ENCODE measurements at places on chromosomes 1 and 21.
A peak's percentile ranks its signal among the peaks of the same experiment; 100 is the strongest.

- H3K27ac ChIP-seq: no peak overlapping the region
- no peaks in the 10 kb centered on the region for H3K27me3 ChIP-seq
- no peaks in the 10 kb centered on the region for H3K4me1 ChIP-seq
- no peak for DNase-seq
- H3K36me3 ChIP-seq: no peaks in the 10 kb centered on the region
Measured at GRCh38 chr1:49364676-49365075, 588.0 kb upstream of the BEND5 start.

- H3K27ac ChIP-seq: no peak overlapping the region
- H3K4me1 ChIP-seq: peaks cover 5% of the 10 kb centered on the region
- H3K27me3 ChIP-seq: no peaks in the 10 kb centered on the region
- no peak for DNase-seq
- no peak overlapping the region for H3K4me3 ChIP-seq
- peaks cover 20% of the 10 kb centered on the region for H3K36me3 ChIP-seq
Measured at GRCh38 chr1:112542206-112542973, 33.6 kb downstream of the WNT2B start.

- H3K4me1 ChIP-seq: no peaks in the 10 kb centered on the region
- no peak overlapping the region for H3K27ac ChIP-seq
Measured at GRCh38 chr1:209484429-209484828, 99.1 kb upstream of the CAMK1G start.

DNA sequence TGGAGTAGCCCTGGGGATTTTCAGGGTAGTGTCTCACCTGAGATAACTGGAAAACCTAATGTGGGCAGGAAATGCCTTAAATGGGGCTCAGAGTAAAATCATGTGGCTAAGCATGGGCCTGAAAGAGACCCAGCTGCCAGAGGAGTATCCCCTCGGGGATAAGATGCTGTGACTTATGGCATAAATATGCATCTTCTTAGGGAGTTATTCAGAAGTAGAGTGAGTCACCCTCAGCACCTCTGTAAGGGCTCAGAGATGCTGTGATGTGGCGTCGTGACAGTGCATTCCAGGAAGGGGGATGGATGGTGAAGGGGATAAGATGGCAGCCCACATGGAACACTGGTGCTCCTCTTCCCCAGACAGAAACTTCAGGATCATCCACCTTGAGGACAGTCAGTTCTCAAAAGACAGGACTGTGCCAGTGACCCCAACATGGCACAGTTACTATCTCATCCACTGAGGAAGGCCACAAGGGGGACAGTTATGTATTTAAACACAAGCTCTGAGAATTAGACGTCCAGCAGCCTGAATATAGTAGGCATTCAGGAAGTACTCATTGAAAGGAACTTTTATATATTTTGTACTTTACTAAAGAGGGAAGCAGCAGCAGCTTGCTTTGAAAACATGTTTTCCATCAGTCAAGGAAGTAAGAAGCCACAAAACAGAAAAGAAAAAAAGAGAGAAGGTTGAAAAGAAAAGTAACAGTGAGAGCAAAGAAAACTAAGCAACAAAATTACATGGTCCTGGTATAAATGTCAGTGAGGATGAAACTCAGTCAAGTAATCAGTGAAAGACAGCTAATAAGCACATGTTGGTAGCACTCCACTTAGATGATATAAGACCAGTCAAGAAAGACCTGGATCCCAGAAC, 8.3 kb downstream of the IL24 start:
- H3K27me3 ChIP-seq: no peaks in the 10 kb centered on the region
- peak; percentile 25 for DNase-seq

GRCh38 chr1:14884614-14885175, 268.9 kb upstream of the TMEM51 start:
- H3K27ac ChIP-seq: no peak overlapping the region
- DNase-seq: no peak
- no peaks in the 10 kb centered on the region for H3K36me3 ChIP-seq
- H3K27me3 ChIP-seq: no peaks in the 10 kb centered on the region
- H3K4me1 ChIP-seq: no peaks in the 10 kb centered on the region
- no peak overlapping the region for H3K4me3 ChIP-seq

DNA sequence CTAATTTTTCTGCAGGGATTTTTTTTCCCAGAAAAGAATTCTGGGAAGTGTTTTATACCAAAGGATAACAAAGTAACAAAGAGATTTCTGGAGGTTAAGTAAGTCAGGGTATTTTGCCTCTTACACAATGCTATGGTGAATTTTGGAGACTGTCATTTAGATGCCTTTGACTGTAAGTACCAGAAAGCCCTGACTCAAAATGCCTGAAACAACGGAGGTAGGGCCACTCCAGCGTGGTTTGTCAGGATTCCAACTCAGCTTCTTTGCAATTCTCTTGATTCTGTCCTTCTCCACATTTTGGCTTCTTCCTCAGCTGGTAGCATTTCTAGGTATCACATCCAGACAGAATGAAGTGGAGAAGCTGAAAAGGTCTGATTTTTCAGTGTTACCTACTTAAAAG, 106.5 kb downstream of the UCHL5 start:
- no peak overlapping the region for H3K4me3 ChIP-seq
- H3K27ac ChIP-seq: no peak overlapping the region
- H3K4me1 ChIP-seq: no peaks in the 10 kb centered on the region
- no peaks in the 10 kb centered on the region for H3K36me3 ChIP-seq

DNA sequence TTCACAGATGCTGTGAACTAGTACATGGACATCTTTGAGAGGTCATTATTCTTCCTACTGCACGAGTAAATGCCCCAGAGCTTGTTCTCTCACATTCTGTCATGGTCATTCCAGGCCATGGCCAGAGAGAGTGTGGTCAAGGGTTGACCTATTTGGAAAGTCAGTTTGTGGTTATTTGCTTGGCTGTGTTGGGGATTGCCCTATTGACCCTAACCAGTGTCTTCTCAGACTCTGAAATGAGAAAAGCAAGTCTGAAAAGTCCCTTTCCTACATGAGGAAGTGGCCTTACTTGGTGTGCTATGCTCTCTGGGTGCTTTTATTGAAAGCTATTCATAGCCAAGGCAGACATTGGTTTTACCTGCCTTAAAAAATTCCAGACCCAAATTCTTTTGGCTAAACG, 26.6 kb downstream of the CLIC6 start:
- DNase-seq: no peak
- H3K4me1 ChIP-seq: no peaks in the 10 kb centered on the region
- no peak overlapping the region for H3K4me3 ChIP-seq
- no peak overlapping the region for H3K27ac ChIP-seq

Measured in tibial artery (tissue), 4 donors.